NCI-H2107 (cell line): ENCODE measurements at places on chromosomes 5 and 9.

- no peak for DNase-seq
Observed at GRCh38 chr5:56852228-56853000, 37.1 kb downstream of the MAP3K1 start.

DNA sequence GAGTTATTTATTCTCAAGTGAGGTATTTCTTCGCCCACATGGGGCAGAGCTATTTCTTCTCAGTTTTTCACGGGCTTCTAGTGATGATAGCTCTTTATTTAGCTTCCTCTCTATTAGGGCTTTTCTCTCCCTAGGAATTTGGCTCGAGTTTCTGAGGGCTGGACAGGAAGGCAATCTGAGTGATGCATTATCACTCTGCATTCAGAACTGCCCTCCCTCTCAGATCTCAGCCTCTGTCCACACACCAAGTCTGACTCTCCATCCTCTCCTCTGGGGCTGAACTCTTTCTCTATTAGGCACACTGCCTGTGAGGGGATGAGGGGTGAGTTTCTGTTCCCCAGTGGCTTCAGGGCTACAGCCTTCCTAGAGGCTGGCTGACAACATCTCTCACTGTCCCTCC lies 14.9 kb upstream of the SCAMP1 start:
- no peak for DNase-seq

GRCh38 chr9:112337547-112337946 lies 4.1 kb upstream of the PTBP3 start:
- DNase-seq: no peak

DNA sequence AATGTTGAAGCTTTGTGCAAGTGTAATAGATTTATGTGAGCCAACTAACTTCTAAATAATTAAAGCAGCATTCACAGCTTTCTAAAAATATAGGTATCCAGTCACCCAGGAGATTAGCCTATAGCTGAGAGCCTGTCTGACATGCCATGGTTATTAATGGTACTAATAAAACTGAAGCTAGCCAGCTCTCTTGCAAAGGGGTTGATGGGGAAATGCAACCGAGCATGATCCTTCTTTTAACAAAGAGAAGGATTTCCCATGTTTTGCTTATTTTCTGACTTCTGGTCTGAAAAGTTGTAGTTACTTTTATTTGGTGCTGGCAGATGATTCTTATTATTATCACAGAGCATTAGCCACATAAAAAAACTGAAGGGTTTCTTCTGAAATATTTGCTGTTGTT lies 488.7 kb upstream of the CYLC2 start:
- DNase-seq: no peak

GRCh38 chr9:89675058-89675742 lies 70.4 kb downstream of the GADD45G start:
- peak; percentile 78 for DNase-seq

- no peak for DNase-seq
Observed at GRCh38 chr5:171494452-171495121, 75.1 kb downstream of the FGF18 start.

DNA sequence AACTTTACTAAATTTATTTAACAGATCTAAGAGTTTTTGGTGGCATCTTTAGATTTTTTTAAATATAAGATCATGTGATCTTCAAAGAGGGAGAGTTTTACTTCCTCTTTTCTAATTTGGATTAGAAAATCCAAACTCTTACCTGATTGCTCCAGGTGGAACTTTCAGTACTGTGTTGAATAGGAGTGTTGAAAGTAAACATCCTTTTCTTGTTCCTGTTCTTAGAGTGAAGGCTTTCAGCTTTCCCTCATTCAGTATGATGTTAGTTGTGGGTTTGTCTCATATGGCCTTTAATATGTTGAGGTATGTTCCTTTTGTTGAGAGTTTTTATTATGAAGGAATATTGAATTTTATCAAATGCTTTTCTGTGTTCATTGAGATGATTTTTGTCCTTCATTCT lies 650.0 kb upstream of the SGCD start:
- DNase-seq: no peak

- DNase-seq: no peak
Observed at GRCh38 chr5:31459594-31459993, 72.3 kb downstream of the DROSHA start.

DNA sequence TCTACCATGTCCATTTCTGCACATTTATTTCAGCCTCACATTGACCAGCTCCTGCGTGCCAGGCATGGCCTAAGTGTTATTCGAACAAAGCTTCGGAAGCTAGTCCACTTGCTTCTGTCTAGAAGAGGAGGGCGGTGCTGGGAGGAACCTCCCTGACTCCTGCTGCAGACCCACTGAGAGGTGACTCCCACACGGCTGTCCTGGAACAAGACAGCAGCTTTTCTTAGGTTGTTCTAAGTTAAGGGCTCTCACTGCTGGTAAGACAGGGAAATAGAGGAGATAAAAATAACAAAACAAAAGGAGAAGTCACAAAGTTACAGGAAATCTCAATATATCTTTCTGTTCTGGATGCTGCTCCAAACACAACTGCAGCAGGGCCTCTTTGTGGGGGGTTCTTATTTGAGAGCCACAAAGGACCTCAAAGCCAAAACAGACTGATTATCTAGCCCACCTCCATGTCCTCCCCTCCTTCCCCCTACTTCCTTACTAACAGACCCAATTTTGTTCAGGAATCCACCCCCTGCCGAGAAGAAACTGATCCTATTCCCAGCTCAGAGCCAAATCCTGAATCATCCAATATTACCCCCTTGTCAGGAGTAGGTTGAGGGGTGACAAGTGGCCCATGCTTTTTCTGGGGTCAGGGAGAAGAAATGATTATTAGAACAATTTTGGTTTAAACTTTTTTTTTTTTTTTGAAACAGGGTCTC lies 28.4 kb upstream of the KCNIP1 start:
- no peak for DNase-seq

DNA sequence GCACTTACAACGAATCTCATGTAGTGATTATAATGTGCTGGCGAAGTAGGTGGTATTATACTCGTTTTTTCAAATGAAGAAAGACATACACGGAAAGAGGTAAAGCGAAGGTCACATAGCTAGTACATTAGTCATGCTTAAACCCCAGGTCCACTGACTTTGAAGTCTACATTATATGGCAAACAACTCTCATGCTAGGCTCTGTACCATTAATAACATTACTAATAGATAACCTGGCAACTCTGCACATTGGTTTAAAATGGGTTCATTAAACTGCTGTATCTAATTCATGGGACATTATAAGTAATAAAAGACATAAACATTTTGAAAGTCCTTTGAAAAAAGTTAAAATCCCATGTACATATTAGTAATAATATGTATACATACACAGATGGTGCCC lies 21.2 kb downstream of the FYB1 start:
- no peak for DNase-seq

GRCh38 chr5:82884821-82885471 lies 192.2 kb downstream of the TMEM167A start:
- DNase-seq: no peak

DNA sequence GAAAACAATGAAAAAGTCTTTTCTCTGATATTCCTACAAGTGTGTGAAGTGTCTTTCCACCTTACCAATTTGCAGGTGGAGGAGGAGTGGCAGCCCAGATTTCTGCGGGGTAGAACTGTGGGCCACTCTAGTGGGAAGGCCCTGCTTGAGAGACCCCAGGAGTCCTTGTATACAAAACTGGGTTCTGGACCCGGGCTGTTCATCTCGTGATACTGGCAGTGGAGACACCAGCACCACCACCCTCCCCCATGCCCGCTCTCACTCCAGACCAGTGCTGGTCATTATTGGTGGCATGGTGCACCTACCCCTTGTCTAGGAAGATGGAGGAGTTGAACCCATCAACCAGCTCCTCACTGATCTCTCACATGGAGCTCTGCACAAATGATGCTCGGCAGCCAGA lies 16.2 kb upstream of the TDRD7 start:
- no peak for DNase-seq

DNA sequence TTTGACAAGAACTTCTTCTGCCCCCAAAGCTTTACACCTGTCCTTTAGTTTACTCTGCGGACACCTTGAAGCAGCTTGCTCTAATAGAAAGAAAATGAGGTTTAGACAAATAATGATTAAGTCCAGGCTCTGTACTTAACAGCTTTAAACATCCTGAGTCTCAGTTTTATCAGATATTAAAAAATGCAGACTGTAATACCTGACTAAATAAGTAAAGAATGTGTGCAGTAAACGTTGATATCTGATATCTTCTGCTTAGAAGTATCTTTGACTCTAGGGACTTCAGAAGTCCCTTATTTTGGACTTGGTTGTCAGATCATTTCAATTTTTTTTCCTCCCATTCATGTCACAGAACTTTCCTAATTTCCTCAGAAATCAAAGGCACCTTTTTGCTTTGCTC lies 1060.4 kb downstream of the CDH12 start:
- no peak for DNase-seq

DNA sequence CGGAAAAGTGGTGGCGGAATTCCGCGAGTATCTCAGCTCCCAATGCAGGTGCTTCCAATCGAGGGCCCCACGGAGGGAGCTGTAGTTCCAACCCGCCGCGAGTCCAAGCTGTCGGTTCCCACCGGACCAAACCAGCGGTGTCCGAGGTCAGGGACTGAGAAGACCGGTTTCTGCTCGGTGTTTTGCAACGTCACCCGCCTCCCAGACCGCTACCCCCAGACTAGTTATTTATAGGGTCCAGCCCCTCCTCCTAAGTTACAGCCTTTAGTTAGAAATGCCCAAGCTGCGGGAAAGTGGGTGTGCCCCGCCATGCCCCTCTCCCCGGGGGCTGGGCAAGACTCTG lies 677 bp upstream of the MYORG start:
- DNase-seq: no peak

- no peak for DNase-seq
Observed at GRCh38 chr9:78033870-78034269, 2.3 kb upstream of the GNAQ start.

DNA sequence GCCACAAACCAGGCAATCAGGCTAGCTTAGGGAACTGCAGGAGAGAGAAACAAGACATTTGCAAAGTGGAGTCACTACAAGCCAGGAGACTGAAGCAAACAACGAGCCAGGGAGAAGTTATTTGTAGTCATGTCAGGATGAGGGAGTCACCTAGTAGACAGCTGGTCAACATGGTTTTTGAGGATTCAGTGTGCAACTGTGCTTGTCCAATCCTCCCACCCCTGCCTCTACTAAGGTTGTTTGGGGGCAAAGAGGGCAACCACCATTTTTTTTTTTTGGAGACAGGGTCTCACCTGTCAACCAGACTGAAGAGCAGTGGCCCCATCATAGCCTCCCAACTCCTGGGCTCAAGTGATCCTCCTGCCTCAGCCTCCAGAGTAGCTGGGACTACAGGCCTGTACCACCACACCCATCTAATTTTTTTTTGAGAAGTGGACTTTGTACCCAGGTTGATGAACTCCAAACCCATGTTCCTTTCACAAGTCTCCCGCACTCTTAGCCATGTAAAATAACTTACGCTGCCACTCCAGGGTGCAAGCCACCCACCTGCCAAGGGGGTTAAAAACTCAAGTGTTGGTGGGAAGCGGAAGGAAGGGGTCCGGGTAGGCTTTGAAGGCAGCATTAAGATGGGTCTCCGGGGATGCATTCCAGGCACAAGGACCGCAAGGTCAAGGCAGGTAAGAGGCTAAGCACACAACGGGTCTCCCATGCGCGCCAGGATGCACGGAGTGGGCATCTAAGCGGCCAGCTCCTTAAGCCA lies 995 bp downstream of the RPL35 start:
- DNase-seq: no peak

DNA sequence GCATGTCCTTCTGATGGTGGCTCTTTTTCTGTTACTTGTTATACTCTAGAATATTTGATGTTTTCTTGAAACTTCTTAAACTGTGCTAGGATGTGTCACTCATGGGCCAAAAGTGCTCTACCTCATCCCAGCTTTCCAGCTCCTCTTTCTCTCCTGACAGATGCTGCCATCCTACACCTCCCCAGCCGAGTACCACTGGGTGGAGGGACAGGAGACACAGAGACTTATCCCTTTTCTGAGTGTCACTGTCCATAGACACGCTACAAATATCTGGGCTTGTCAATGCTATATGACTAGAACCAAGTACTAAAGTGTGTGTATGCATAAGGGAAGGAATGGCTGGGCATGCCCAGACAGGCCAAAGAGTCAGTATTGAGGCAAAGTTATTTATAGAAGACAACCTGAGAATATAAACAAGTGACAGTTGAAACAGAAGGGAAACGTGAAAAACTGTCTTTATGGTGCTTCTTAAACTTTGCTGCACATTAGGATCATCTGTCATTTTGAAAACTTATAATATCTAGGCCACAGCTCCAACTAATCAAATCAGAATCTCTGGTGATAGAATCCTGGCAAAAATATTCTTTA lies 188.0 kb downstream of the CARTPT start:
- DNase-seq: no peak

- DNase-seq: no peak
Observed at GRCh38 chr5:9774472-9775079, 144.4 kb upstream of the TAS2R1 start.

DNA sequence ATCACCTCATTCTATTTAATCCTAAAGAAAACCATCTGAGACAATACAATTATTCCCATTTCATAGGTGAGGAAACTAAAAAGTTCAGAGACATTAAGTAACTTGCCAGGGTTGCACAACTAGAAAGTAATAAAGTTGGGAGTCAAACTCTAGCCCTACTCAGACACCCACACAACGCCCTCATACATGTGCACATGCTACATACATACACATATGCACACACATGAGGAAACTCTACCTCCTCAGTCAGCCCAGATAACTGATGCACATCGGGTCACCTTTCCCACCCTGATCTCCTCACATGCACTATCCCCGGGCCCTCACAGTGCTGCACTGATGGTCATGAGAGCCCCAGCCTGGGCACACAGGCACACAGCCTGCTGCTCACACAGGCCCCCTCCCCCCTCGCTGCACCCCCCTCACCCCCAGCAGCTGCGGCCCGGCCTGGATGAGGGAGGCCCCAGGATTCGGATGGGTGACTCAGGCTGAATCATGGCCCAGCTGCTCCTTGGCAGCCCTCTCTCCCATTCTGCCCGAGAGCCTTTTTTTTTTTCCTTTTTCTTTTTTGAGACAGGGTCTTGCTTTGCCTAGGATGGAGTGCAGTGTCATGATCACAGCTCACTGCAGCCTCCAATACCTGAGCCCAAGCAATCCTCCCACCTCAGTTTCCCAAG lies 5.0 kb upstream of the GPRIN1 start:
- DNase-seq: no peak

- DNase-seq: no peak
Observed at GRCh38 chr9:91495450-91495849, 71.8 kb upstream of the NFIL3 start.

- DNase-seq: no peak
Observed at GRCh38 chr9:115035841-115036612, 81.9 kb downstream of the TNC start.

GRCh38 chr9:128211186-128211980 lies 8.2 kb downstream of the DNM1 start:
- DNase-seq: no peak

GRCh38 chr9:95055851-95056551 lies 261.5 kb downstream of the FANCC start:
- peak; percentile 23 for DNase-seq
